ENCODE measurements at places on chromosomes 11 and 22.
A peak's percentile ranks its signal among the peaks of the same experiment; 100 is the strongest.

DNA sequence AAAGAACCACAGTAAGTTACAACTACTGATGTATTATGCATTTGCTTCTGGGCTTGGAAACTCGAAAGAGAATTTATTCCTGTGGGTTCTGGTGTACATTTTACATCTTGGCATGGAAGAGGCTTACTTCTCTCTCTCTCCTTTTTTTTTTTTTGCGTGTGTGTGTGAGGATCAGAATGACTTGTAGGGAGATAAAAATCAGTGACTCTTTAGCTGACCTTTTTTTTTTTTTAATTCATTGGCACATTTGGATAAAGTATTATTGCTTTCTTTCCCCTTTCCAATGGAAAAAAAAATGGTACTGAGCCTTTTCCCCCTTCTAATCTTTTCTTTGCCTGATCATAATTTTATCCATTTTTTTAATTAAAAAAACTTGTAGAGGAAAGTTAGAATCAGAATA is 43.5 kb downstream of the EXT2 start:
- no peak for DNase-seq

DNA sequence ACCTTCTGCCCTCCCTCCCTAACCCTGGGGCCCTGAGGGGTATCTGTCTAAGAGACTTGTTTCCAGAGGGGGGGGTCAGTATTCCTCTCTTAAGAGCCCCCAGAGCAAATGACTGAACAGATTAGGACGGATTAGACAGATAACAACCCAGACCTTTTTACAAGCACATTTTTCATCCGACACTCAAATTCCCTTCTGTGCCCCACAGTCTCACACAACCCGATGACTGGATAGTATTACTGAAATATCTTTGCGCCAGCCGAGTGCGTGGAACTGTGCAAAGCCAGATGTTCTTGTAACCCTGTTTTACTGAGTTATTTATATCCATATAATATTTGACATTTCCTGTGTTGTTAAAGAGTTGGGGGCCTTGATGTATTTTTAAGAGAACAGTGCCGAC is 30.9 kb upstream of the FLI1 start:
- DNase-seq: no peak

DNA sequence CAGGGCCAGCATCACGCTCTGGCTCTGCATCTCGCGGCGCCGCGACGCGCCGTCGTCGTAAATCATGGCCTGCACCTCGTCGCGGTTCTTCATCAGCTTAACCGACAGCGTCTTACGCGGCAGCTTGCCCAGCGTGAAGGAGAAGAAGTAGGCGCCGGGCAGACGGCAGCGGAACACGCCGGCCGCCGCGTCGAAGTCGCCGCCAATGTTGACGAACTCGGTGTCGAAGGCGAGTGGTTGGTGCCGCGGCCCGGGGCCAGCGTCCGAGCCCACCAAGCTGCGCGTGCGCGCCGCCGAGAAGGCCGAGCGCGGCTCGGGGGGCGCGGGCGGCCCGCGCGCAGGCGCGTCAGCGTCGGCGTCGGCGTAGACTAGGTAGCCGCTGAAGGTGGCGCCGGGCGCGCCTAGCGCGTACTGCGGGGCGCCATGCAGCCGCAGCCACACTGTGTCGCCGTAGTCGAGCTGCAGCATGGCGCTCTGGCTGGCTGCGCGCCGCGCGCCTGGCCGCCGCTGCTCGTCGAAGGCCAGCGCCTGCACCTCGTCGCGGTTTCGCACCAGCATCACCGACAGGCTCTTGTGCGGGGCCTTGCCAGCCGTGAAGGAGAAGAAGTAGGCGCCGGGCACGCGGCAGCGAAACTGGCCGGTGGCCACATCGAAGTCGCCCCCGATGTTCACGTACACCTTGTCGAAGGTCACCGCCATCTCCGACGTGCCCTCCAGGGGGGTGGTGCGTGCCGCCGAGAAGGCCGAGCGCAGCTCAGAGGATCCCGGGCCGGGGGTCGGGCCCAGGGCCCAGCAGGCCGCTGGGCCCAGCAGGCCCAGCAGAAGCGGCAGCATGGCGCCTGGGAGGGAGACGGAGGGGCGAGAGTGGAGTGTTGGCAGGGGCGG is 3.7 kb downstream of the FAM180B start:
- no peak for DNase-seq

DNA sequence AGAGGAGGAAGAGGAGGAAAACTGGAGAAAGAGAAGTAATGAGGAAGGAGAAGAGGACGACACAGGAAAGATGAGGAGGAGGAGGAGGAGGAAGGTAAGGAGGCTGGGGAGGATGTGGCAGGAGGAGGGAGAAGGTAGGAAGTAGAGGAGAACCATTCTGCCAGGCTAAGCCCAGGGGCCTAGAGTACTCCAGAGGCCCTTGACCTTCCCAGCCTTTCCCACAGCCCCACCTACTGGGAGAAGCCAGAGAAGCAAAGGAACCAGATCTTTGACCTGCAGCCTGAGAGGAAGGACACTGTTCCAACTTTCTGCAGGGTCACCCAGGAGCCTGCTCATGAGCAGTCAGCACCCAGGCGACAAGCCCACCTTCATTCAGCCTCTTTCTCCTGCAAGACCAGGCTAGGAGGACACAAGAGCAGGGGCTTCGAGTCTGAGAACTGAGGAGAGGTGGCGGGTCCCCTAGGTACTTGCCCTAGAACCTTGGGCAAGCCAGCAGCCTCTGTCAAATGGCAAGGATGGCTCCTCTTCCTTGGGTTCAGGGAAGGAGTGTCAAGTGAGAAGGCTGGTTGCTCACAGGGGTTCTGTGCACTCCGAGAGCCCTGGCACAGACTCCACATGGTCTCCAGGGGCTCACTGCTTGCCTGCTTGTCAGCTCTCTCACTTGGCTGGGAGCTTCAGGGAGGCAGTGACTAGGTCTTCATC is 27.9 kb upstream of the OAF start:
- DNase-seq: peak; percentile 18

- DNase-seq: no peak
These were observed 73.2 kb downstream of the GGTLC2 start for GRCh38 chr22:22717664-22718063.

- no peak for DNase-seq
These were observed 860 bp downstream of the TMEM184B start for GRCh38 chr22:38271927-38272372.

GRCh38 chr11:63851364-63851763 is 12.5 kb downstream of the MARK2 start:
- DNase-seq: no peak

DNA sequence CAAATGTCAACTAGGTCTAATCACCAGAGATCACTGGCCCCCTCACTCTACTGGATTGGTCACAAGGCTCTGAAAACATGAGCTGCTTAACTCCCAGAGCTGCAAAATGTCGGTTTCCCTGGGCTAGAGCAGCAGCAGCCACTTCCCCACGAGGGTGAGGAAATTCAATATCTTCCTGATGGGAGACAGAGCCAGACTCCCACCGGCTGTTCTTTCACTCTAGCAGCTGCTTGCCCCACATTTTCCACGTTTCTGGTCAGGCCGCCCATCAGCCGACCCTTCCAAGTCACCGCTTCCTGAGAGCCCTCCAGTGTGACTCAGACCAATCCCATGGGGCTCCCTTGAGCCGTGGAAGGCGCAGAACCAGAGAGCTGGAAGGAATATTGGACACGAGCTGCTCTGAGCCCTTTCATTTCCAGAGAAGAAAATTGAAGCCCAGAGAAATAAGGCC is 227.0 kb downstream of the ADAMTS15 start:
- DNase-seq: peak; percentile 59

DNA sequence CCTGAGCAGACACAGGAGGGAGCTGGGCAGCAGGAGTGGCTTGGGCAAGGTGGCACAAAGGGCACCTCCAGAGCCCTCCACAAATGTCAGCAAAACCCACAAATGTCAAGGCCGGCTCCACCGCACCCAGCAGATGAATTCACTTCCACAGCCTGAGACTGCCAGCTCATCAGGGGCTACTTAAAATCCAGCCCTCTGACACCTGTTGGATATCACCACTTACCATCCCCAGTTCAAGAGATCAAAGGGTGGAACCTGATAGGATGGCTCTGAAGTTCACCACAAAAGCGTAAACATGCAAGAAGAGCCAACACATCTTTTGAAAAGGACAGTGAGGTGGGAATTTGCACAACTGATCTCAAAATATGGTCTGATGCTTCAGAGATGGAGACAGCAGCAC is 168.6 kb upstream of the GRK3 start:
- DNase-seq: no peak

DNA sequence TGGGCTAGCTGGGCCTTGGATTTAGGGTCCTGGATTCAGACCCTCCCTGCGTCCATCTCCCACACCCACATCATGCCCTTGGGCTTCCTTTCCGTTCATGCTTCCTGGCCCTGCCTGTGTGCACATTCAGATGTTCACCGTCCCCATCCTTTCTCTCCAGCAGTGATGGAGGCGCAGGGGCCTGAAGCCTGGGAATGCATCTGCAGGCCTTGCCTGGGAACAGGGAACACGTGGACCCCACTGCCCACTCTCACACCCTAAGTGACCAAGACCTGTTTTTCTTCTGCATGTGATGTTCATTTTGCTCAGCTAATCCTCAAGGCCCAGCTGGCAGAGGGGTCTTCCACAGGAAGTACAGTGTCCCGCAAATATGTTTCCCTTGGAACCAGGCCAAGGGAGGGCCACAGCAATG is 91.6 kb upstream of the PARVA start:
- peak; percentile 13 for DNase-seq

DNA sequence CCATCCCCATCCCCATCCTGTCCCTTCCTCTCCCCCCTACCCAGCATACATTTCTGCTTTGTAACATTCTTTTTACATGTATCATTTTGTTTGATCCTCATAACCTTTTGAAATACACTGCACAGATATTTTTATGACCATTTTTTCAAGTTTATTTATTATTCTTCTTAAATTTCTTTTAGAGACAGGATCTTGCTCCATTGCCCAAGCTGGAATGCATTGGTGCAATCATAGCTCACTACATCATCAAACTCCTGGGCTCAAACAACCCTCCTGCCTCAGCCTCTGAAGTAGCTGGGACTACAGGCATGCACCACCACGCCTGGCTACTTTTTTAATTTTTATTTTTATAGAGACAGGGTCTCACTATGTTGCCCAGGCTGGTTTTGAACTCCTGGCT is 99.4 kb upstream of the AKIP1 start:
- no peak for DNase-seq

DNA sequence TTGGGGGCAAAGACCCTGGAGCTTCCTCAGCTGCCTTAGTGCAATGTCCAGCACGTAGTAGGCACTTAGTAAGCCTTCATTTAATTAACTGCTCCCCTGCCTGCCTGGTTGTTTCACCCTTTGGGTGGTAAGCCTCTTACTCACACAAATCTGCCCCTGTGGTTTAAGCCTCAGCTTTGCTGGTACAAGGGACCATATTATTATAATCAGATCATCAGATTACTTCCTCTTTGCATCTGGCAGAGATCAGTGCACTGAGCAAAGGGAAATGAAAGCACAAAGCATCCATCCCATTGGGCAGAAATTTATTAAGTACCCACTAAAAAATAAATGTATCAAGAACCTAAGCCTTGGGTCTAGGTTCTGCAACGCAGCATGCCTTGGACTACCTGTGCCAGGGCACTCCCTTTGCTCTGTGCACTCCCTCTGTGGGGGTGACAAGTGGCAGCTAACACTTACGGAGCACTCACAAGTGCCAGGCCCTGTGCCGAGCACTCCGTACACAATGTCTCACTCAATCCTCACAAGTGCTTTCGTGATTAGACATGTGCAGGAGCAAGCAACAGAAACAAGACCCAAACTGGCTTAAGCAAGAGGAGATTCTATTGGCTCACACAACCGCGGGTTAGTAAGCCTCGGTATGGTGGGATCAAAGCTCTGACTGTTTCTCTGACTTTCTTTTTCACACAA is 34.9 kb upstream of the DAGLA start:
- no peak for DNase-seq

- no peak for DNase-seq
These were observed 33.3 kb downstream of the ABTB2 start for GRCh38 chr11:34324466-34324865.

GRCh38 chr11:28674433-28675103 is 566.4 kb downstream of the METTL15 start:
- no peak for DNase-seq

GRCh38 chr11:101523634-101524260 is 60.1 kb downstream of the TRPC6 start:
- DNase-seq: no peak

DNA sequence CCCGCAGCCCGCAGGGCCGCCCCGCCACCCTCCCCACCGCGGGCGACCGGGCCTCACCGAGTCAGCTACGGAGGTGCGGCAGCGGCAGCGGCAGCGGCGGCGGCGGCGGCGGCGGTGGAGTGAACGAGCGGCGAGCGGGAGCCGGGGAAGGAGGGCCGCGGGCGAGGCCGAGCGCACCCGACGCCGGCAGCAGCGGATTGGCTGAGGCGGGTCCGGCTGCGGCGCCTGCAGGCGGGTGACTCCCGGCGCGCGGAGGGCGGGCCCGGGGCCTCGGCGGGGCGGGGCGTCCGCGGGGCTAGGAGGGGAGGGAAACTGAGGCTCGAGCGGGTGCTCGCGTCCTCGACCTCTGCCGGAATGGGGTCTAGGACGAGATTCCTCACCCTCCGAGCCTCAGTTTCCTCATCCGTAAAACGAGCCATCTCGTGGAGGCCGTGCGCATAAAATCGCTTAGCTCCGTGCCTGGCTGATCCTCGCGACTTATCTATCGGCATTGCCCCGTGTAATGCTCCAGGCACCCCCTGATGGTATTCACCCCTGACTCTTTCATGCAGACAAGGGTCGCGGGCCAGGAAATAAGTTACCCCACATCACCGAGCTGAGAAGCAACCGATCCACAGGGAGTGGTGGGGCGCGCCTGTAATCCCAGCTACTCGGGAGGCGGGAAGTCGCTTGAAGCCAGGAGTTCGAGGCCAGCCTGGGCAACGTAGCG is at the start of gene CPT1A:
Gene CPT1A (minus strand): TSS at position 199 of the 709 bp plus-strand sequence. CDS start 26,442 bp downstream, outside the sequence.
- DNase-seq: peak; percentile 95

- no peak for DNase-seq
These were observed 58.5 kb upstream of the ANO1 start for GRCh38 chr11:70019576-70020011.

DNA sequence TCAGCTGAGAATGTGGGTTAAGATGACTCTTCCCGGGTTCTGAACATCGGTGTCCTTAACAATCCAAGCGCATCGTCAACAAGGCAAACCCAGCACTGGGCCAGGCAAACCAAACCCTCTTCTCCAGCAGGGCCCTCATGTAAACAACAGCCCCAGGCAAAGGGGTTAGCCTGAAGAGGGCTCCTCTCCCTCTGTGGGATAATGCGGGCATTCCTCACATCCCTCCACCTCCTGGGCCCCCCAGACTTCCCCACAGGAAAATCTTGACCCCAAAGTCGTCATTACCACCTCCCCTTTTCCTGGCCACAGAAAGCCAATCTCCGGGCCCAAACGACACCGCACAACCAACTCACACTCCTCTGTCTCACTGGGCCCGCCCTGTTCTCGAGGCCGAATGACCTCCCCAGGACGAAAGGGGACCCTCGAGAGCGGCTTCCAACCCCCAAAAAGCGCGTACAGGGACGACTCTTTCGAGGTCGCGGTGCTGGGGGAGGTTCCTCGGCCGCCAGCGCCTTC is 566 bp downstream of the DDB1 start:
- DNase-seq: no peak
